Naive thymus-derived CD8-positive, alpha-beta T cell (primary cell): ENCODE measurements at places on chromosomes 1 and 21.

DNA sequence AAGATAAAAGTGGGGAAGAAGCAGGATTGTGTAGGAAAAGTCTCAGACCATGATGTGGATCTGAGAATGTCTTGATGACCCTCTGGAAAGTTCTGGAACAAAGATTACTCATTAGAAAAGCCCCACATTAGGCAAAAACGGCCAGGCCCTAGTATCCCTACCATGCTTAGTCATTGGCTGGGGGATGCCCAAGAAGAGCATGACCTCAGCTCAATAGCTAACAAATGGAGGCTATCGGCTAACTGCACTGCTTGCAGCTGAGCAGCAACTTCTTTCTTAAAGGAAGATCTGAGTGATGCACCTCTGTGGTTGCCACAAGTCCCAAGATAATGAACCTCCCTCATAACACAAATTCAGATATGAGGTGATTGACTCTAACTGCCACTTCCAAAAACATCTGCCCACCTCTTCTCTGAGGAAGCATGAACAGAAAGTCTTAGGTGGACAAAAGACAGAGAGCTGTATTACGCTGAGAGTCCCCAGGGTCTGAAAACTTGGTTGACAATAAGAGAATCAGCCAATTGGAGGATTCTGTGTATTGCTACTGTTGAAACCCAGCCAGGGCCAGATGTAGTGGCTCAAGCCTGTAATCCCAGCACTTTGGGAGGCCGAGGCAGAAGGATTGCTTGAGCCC is 64.6 kb upstream of the AK4 start:
- DNase-seq: no peak

DNA sequence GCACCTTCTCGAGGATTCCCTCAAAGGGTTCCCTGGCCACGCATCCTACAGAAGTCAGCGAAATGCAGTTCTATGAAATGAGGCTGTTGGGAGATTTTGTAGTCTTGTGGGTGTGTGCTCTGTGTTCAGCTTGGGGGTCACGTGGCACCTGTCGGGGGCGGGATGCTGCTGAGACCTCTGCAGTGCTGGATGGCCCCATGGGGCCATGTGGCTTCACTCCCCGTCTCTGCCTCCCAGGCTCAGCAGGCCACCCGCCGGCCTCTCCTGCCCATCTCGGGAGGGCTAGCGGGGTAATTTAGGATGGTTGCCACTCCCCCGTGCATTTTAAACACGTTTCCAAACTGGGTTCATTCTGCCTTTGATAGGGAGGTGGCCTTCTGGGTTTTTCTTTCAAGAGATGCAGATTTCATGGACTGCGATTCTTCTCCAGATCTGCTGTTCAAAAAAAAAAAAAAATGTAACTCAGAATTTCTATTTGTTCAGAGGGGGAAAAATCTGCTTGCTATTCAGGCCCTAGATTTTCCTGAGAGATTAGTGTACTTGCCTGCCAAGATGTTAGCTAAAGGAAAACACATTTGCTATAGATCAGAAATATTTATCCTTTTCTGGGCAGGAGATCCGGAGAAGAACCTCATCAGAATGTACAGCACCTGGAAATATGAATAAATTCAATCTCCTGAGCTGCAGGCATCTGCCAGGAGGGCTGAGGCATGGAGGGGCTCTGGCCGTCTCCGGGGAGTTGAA is 277.2 kb upstream of the VAMP3 start:
- no peak for DNase-seq

DNA sequence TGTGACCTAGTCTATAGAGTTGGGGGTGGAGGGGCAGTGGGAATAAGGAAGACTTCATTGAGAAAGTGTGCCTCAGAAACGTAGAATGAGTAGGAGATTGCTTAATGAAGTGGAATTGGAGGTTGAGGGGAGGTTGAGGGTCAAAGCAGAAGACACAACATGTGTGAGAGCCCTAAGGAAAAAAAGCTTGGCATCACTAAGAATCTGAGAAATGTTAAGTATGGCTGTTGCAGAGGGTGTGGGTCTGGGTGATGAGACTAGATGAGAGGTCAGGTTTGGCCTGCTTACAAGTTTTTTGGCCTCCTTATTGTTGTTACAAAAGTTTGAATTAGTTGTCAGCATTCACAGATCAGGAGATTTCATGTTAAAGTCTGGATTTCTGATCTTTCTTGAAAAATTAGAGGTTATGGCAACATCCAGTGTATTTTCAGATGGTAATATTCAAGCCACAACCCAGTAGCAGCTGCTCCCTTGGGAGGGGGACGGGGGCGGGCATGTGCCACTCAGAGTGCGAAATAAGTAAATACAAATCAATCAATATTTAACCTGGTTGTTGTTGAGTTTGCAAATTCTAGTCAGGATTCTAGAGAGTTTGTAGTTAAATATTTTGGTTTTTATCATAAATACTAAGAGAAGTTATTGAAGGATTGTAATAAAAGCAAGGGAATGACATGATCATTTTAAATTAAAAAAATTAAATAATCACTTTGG is 4.3 kb downstream of the MAN1A2 start:
- DNase-seq: no peak

- no peak for DNase-seq
Measured at GRCh38 chr1:240956020-240956419, 344.1 kb upstream of the GREM2 start.
